ENCODE measurements at places on chromosomes 5 and 9. TPM values are rescaled to one million over a fixed set of nuclear protein-coding genes. Genes with fewer than 3 reads are reported as not detected.

GALNT12 gene
- total RNA-seq: 0.34 TPM

DNA sequence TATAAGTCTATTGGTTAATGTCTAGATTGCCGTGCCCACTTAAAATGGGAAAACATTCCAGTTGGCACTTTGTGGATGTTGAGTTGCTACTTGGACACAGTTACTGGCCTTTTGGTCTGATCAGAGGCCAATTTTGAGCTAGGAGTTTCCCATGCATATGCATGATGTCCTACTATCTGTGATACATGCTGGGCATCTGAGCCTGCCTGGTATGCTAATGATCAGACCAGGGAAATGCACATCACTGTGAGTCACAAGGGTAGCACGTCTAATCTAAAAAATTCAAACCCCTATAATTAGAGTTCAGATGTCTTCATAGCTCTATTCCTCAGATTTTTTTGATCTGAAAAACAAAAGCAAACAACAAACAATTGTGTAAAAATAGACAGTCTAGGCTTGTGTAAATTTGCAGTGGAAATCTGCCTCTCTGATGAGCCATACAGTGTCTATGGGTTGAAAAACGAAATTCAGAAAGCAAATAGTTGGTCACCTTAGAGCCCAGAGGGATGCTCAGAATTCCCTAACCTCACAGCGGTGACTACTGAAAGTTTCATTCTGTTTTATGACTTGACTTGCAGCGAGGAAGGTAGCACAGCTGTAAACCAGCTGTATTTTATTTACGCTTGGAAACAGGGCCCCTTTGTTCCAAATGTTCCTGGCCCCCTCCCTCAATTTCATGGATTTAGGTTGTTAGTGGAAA is 37.3 kb downstream of the PALM2AKAP2 start:
- no peak for DNase-seq

DNA sequence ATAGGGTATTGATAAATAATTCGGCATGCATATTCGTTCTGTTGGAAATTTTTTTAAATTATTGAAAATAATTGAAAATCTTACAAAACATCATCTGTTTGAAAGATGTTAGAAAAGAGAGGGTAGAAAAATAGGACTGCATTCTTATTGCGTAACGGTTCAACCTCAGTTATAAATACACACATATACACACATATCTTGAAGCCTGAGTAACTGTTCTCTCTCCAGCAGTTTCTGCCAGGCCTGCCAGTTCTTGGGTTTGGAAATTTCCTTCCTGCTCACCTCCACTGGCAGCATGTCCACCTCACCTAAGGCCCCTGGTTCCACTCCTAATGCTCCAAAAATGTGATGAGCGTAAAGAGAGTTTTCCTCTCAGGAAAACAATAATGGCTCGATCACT is 9.1 kb downstream of the SPATA31E1 start:
- no peak for DNase-seq

GRCh38 chr5:16644301-16644889 is 27.6 kb upstream of the RETREG1 start:
- DNase-seq: no peak

GRCh38 chr5:148208226-148208625 is 5.4 kb downstream of the SPINK6 start:
- DNase-seq: no peak

IRX4 gene
- not detected for total RNA-seq

SHOC1 gene
- not detected for total RNA-seq

GZMA gene
- not detected for total RNA-seq

DNA sequence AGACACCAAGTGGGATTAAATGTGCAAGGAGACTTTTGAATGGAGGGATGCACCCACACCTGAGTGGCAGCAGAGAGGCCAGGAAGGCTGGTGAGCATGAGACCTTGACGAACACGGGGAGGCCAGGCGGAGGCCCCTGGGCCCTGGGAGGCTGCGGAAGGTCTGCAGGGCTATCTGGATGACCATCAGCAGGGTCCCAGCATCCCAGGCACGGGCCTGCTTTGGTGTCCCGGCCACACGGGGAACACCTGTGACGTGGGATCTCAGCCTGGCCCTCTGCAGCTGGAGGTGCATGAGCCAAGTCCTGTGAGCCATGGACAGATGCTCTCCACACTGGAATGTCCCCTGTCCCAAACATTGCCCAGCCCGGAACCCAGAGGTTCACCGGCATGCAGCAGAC is 174.0 kb upstream of the FOXD4L5 start:
- DNase-seq: no peak

TAS2R1 gene
- total RNA-seq: 1.6 TPM

Measured in chondrocyte (in vitro differentiated cells).